ENCODE measurements at places on chromosomes 5 and 9.

DNA sequence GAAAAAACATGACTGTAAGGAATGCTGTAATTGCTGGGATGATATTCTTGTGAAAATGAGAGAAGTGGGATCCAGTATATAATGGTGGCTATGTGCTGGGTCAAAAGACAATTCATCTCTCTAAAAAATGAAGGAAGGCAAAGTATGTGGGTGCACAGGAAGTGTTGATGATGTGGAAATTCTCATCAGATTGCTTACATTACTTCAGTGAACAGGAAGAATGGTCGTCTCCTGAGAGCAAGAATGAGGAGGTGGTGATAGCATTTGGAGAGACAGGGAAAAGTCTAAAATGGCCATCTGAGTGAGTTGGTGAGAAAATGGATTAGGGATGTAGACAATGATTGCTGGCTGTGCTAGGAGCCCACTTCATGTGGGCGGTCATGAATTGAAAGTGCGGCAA is 253.5 kb upstream of the NREP start:
- no peak for DNase-seq

DNA sequence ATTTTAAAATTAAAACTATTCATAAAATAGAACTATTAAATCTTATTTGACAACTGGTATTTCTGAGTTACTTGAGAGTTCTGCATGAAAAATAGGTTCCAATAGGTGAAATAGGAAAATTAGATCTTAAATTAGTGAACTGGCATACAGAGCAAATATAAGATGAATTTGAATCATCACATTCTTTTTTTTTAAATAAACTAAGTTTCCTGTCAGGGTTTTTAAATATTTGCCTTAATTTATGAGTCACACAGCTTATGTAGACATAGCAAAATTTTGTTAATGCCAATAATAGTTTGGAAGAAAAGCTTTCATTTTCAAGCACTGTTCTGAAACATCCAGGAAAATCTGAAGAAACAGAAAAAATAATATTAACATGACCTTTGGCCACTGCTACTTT is 311.7 kb upstream of the HAPLN1 start:
- no peak for DNase-seq

DNA sequence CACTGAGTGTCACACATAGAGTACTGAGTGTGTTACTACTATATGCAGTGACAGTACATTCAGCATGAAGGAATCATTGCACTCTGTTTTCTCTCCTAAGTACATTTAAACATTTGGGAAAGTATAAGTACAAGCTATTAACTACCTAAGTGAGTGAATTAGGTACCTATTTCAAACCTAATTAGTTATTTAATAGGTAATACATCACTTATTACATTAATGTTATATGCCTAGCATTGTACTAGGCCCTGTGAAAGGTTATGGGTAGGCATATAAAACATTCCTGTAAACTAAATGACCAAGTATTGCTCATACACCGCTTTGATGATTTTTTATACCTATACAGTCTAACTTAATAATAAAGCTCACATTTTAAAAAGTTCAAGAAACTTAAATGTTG is 25.7 kb upstream of the PPP3R2 start:
- DNase-seq, result no peak

DNA sequence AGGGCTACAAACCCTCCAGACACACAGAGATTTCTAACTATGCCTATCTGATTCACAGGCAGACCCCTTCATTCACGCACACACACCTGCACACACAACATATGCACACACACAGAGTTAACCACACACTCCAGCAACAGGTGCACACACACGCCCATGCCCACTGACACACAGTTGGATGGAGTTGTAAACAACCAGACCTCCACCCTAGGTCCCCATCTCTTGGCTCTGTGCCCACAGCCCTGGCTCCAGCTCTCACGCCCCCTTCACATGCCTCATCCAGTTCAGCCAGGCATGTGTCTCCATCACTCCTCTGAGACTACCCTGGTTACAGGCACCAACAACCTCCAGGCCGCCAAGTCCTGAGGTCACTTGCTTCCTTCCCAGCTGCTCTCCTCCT is 61.1 kb downstream of the PSD2 start:
- DNase-seq, result no peak
